ENCODE measurements at places on chromosomes 5 and 9.

- no peak for DNase-seq
Observed at GRCh38 chr9:134575103-134575900, 66.3 kb upstream of the COL5A1 start.

DNA sequence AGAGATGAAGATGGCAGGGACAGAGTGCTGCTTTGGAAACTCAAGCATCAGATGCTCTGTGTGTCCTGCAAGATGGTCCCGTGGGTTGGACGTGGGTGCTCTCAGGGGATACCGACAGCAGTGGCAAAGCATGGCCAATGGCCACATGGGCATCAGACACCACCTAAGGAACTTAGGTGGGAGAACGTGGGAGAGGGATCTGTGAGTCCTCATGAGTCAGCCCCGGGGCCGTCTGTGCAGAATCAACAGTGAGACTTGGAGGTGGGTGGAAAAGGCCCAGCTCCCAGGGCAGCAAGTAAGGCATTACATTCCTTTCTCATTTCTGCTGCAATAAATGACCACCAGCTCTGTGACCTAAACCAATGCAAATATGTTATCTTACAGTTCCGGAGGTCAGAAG, 77.0 kb downstream of the RAD23B start:
- DNase-seq: no peak

- no peak for DNase-seq
Observed at GRCh38 chr9:137892424-137893191, 15.0 kb downstream of the CACNA1B start.

DNA sequence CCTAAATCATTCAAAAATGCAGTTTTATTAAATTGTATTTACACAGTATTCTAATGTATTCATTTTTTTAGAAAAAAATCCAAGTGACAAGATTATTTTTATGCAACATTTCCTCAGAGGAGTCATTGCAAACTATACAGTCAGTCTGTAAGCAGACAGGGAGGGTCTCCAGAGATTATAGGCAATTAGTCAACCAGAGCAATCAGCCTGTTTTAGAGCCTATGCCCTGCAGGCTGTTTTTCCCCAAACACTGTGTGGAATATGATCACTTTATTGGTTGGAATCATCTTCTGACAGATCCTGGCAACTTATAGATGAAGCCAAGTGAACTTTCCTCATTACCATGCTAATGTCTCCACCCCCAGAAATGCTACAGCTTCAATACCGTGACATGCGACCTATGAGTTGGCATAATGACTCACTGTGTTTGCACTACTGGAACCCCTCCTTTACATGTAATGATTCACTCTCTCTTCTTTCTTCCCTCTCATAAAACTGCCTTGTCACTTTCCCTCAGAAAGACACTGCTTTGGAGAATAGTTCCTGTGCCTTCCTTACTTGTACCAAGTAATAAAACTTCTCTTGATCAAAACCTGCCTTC, 577.7 kb upstream of the FTMT start:
- peak; percentile 77 for DNase-seq

GRCh38 chr5:164422400-164422799, 917.0 kb downstream of the MAT2B start:
- no peak for DNase-seq

- DNase-seq: peak; percentile 13
Observed at GRCh38 chr9:75233011-75233410, 144.7 kb downstream of the OSTF1 start.

GRCh38 chr5:41517909-41518308, 7.5 kb upstream of the PLCXD3 start:
- DNase-seq: no peak

- DNase-seq: no peak
Observed at GRCh38 chr5:39115644-39116343, 41.6 kb upstream of the RICTOR start.

DNA sequence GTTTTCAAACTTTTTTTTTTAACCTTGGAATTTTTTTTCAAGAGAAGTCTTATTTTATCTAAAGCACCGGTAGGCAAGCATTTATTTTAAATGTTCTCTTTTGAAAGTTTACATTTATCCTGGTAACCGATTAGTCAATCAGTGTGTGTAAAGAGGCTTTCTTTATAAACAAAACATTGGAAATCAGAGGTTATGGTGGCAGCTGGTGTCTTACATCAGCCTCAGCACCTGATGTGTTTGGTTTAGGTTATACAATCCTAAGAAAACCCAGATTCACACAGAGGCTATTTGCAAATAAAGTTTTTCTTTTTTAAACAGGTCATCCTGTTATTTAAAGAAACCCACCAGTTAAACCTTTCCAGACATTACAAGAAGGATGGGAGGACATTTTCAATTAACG, 173.3 kb upstream of the GDNF start:
- DNase-seq: no peak

GRCh38 chr9:13779106-13779505, 499.6 kb upstream of the MPDZ start:
- no peak for DNase-seq

DNA sequence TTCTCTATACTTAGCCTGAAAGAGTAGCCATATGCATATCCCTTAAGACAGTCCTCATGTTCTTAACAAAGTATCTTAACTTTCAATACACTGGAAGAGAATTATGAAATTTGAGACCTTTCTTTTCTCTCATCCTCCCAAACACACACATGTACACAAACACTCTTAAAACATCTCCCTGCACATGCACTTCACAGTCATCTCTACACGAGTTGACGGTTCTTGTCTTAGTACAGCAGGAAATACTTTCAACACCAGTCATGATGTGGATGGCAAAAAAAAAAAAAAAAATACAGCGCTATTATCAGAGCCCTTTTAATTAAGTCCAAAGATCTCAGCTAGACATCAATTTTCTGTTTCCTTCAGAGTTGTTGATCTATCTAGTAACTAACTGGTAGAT, 43.6 kb upstream of the PCSK1 start:
- DNase-seq: peak; percentile 62

DNA sequence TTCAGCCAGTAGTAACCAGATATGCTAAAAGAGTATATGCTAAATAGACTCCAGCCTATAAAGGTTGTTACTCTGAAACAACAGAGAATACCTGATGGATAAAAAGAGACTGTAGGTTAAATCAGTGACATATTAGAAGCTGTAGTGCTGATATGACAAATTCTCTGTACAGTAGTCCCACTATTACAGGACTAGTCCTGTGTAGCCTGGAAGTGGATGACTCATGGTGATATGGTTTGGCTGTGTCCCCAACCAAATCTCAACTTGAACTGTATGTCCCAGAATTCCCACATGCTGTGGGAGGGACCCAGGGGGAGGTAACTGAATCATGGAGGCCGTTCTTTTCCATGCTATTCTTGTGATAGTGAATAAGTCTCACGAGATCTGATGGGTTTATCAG, 276.2 kb upstream of the POU5F2 start:
- peak; percentile 32 for DNase-seq

- no peak for DNase-seq
Observed at GRCh38 chr9:89808756-89809181, 204.0 kb downstream of the GADD45G start.

GRCh38 chr5:76585783-76586217, 37.4 kb downstream of the F2RL2 start:
- DNase-seq: no peak

GRCh38 chr5:181188700-181189362, 16.2 kb downstream of the TRIM7 start:
- DNase-seq: peak; percentile 84

DNA sequence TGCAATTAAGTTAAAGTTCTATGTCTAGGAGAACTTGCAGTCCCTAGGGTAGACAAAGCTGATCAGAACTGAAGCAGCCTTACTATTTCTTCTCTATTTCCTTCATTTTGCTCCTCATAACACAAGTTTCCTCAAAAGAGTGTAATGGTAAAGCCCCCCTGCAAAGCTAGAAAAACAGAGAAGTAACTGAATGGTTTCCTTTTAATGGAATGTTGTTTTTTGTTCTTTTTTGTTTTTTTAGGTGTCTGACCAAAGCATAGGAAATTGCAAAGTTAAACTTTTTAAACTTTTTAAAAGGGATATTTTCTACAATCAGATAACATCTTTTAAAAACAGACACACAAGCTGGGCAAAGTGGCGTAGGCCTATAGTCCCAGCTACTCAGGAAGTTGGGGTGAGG, 145.7 kb downstream of the TLE1 start:
- DNase-seq: no peak

- no peak for DNase-seq
Observed at GRCh38 chr9:90988318-90988717, 186.7 kb downstream of the SYK start.

GRCh38 chr9:8349901-8350300, 550.3 kb upstream of the DMAC1 start:
- DNase-seq: no peak

DNA sequence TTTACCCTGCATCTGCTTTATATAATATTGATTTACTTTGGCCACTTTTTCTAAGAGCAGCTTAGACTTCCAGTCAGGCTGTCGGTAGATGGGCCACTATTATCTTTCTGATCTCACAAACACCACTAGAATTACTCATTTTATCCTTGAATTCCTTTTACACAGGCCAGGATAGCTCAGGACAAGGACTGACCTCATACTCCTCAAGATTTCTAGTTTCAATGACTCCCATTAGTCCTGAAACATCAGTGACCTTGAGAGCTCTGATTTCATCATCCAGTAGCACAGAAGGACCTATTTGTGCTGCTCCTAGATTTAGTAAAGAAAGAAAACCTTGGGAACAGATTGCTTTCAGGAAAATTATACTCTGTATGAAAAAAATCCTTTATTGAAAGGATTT, 727.9 kb upstream of the PTPRD start:
- no peak for DNase-seq

DNA sequence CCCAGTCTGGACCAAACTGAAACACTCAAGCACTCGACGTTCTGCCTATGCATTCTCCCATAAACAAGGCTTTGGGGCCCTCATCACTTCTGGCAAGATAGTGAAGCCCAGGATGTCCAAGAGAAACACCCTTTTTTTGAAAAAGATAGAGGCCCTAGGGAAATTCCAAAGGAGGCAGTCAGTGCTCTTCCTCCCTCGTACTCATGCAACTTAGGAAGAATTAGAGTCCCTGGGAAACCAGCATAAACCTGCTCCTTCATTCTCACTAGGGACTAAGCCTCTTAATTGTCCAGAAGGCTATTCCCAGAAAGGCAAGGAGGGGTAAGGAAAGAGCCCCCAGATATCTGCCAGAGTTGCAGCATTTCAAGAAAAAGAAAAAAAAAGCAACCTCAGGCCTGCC, 7.8 kb upstream of the RUSC2 start:
- peak; percentile 33 for DNase-seq

DNA sequence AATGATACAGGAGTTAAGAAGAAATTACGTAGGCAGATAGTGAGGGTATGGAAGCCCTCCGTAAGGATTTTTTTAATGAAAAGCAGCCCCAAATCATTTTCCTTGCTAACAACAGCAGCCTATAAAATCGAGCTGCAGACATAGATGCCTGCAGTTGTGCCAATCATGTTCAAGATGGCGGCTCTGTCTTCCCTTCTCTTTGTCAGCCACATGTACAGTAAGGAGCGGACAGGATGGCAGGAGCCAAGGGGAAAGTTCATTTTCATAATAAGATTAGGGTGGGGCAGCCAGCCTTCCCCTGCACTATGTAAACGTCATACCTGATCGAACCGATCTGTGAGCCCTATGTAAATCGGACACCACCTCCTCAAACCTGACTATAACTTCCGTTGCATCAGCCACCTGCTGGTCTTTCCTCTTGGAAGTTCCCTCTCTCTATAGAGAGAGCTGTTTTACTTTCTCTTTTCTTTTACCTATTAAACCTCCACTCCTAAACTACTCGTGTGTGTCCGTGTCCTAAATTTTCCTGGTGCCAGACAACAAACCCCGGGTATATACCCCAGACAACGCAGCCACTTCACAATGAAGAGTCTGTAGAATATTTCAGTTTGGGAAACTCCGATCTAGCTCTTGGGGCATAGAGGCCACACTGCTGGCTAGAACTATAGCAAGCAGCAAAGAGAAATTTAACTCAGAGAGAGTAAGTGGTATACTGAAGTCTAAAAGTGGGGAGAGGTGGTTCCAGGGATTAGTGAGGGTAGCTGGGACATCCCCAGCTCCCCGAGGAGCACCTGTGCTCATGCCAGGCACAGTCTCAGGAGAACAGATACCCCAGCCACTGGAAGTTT, 20.8 kb upstream of the SLC24A2 start:
- no peak for DNase-seq

DNA sequence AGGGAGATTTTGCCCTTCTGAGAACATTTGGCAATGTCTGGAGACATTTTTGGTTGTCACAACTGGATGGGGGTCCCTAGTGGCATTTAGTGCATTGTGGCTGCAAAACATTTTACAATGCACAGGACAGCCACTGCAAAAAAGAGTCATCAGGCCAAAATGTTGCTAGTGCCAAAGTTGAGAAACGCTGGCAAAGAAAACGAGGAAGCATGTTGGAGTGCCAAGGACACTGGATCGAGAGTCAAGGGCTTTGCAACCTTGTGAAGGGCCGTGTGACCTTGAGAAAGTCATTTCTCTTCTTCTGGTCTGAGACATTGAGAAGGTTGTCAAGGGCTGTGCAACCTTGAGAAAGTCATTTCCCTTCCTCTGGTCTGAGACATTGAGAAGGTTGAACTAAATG, 45.7 kb upstream of the FRRS1L start:
- no peak for DNase-seq

DNA sequence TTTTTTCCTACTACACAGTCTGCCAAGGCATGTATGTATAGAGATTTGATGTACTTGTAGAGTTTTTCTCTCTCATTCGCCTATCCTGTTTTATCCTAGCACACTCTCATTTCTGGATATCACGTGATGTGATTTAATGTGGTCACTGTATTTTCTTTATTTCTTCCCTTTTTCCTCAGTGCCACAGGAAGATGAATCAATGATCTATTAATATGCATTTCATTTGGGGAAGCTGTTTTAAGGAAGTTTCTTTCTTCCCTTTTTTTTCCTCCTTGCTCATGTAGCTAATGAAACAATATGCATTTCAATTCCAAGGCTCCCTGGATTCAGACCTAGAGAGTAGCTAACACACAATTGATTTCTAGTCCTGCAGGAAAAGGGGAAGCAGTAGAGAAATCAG, 506.3 kb upstream of the WWC1 start:
- no peak for DNase-seq

DNA sequence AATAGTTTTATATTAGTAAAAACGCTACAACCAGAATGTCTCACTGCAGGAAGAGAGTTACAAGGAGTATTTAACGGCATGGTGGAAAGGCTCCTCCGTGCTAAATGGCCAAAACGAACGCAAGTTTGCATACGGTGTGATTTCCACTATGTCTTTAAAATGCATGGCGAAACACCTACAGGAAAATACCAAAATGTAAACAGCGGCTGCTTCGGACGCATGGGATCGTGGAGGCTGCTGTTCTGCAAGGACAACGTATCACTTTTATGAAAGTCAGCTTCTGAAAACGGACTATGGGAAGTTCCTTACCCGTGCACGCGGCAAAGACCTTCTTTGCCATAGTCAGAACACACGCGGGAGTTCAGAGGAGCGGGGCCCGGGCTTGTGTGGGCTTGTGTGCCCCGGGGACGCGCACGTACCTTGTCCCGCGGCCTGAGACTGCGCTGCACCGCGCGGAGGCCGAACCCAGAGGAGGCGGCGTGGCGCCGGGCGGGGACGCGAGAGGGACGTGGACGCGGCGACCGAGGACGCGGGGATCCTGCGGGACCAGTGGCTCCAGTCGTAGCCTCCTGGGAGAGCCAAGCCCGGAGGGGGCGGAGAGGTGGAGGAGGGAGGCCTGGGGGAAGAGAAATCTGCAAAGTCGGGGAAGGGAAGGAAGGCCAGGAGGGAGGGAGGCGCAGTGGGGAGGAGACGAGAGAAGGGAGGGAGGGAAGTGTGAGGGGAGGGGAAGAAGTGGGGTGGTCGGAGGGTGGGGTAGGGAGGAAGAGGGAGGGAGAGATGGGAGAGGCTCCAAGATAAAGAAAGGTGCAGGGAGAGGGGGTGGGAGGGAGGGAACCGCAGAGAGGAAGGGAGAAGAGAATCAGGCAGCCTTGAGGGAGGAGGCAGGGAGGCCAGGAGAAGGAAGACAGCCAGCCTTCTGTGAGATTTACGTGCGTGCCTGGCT, at the start of gene CMBL:
TSS of gene CMBL (minus strand) at position 697 of the 943 bp plus-strand sequence. CDS start 17,140 bp downstream, outside the sequence.
- DNase-seq: peak; percentile 68
